ENCODE measurements at places on chromosomes 2 and 18.

- DNase-seq, result no peak
Measured at GRCh38 chr2:68907232-68907919, 36.2 kb upstream of the BMP10 start.

DNA sequence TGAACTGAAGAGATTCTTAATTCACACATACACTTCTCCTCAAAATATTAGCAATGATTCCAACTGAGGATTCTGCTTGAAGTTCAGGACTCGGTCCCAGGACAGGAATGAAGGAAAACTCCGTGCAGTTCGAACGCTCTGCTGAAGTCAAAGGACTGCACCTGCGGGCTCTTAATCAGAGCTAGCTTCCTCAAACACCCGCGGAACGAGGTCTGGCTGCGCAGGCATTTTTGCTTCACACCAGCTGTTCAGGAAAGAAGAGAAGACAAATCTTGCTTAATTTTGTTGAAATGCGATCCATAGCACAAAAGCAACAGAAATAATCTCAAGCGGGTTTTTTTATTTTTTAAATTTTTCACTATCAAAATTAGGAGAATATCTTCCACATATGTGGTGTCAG is 175.6 kb downstream of the LAMA1 start:
- DNase-seq, result no peak

DNA sequence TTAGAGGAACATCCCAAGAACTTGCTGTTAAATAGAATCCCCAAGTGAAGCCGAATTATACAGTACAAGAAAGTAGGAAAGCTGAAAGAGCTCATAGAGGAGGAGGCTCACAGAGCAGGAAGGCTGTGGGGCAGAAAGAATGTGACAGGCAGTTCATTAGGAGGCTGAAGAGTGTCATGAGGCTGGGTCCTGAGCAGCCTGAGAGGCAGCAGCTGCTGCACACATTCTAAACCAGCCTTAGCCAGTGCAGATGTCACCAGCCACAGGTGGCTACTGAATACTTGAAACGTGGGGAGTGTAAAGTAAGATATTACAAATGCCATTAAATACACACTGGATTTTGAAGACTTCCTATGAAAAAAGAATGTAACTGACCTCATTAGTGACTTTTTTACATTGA is 490.2 kb upstream of the KLHL29 start:
- no peak for DNase-seq

DNA sequence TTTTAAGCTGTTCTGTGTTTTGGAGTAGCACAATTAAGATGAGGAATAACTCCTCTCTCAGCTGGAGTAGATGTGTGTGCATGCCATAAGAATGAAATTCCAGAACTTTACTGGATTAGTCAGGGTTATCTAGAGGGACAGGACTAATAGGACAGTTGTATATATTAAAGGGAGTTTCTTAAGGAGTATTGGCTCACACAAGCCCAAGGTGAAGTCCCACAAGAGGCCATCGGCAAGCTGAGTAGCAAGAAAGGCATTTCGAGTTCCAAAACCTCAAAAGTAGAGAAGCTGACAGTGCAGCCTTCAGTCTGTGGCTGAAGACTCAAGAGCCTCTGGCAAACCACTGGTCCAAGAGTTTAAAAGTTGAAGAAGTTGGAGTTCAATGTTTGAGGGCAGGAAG is 113.7 kb downstream of the RIT2 start:
- DNase-seq, result no peak

DNA sequence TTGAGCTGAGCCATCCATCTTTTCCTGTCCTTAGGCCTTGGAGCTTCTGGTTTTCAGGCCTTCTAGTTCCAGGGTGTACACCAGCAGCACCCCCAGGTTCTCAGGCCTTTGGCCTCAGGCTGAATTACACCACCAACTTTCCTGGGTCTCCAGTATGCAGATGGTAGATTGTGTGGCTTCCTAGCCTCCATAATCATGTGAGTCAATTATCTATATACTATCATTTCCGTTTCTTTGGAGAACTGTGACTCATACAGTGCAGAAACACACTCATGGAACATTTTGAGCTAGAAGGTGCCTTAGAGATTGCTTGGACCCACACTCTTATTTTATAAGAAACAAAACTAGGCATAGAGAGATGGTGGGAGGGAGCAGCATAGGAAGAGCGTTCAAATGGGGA is 167.4 kb downstream of the NCK2 start:
- DNase-seq, result no peak

GRCh38 chr2:233836359-233836758 is 18.0 kb downstream of the HJURP start:
- no peak for DNase-seq

DNA sequence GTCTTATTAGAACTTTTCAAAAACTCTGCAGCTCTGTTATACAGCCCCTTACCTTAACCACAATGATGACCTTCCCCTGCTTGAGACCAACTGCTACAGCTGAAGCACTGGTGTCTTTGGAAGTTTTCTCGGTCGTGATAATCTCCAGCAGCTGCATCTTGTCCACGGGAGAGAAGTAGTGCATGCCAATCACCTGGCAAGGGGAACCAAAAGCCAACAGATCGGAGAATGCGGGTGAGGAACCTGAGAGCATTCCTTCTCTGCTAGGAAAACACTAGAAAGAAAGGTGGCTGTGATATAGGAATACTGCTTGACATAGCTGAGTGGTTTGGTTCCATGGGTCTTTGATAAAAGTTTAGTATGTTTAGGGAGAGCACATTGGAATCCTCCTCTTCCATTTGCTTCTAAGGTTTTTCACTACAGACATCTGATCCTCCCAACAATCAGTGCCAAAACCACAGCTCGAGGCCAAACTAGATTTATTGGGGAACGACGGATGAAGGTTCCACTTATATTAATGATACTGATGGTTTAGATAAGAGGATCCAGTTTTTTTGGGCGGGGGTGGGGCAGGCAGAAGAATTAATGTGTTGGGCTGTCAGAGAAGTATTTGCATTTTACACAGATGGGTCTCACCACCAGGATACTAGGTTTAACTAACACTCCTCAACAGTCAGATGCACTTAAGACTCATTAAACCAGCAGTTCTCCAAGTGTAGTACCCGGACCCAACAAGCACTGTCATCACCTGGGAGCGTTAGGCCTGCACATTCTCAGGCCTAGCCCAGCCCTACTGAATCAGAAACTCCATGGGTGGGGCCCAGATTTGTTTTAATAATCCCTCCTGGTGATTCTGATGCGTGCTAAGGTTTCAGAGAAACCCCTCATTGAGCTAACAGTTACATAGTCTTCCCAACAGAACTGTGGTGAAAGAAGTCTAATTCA is 22.4 kb downstream of the GAREM2 start:
- no peak for DNase-seq

DNA sequence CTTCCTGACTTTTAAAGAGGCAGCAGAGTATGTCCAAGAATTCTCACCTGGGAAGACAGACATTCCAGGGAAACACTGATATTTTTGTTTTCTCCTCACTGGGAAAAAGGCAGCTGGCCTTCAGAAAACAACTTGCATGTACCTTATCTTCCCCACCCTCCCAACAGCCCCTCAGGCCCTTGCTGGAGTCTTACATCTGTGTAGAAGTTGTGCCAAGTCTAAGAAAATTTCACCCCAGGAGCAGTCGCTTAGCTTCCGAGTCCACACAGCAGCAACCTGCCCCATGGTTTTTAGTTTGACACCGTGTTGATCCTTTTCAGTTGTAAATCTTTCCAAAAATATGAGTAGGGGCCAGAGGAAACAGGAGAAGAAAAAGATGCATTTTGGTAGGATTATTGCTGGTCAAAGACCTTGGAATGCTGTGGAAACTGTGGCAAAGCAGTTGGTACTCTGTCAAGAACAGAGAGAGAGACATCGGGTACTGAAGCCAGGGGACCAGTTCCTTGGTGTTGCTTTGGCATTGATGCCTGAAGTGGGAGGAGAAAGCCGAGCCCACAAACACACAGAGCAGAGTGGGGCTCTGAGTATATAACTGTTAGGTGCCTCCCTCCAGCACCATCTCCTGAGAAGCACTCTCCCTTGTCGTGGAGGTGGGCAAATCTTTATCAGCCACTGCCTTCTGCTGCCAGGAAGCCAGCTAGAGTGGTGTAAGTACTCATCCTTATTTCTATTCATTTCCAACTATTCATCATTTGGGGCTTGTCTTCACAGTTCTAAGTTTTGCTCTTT is at the start of gene SLC14A1:
Gene SLC14A1 (plus strand): TSS at position 615 of the 789 bp plus-strand sequence. CDS start 6,140 bp downstream, outside the sequence.
- no peak for DNase-seq

DNA sequence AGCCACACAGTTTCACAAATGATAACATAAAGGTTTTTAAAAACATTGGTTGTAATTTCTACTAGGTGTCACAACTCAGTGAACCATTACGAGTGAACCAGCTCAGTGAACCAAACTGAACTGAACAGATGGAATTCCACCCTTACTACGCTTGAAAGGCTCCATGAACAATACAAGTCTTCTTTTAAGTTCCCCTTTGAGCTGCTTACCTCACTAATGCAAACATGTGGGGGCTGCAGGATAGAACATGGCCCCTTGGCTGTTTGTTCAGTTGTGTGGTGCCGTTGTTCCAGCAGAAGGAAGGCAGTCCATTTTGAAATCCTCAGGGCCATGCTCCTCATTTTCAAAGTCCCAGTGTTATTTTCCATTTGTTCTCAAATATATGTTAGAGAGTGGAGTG is 30.7 kb upstream of the KLHL14 start:
- no peak for DNase-seq
